Dermis blood vessel endothelial cell (primary cell): ENCODE measurements at places on chromosomes 5 and 9.

DNA sequence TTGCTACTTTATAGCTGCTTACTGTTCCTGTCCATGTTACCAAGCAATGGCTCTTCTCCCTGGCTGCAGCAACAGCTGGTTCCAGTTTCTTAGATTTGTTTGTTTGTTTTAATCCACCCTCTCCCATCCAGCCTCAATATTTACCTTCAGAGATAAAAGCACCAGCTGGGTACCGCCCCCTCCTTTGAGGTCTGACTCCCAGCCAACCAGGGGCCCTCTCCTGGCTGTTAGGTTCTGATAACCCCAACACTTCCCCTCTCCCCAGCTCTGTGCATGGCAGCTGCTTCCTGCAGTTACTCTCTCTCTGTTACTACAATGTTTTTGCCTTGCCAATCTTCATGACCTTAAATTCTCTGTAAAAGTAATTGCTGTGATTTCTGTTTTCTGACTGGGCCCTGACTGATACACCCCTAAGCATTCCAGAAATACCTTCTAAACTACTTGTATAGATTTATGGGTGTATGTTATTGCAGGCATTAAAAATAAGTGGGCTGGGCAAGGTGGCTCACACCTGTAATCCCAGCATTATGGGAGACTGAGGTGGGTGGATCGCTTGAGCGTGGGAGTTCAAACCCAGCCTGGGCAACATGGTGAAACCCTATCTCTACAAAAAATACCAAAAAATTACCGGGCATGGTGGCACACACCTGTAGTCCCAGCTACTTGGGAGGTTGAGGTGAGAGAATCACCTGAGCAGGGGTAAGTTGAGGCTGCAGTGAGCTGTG, 2.6 kb upstream of the GCNT1 start:
- DNase-seq: peak; percentile 96

GRCh38 chr9:107685376-107685775, 195.8 kb upstream of the KLF4 start:
- DNase-seq: no peak

DNA sequence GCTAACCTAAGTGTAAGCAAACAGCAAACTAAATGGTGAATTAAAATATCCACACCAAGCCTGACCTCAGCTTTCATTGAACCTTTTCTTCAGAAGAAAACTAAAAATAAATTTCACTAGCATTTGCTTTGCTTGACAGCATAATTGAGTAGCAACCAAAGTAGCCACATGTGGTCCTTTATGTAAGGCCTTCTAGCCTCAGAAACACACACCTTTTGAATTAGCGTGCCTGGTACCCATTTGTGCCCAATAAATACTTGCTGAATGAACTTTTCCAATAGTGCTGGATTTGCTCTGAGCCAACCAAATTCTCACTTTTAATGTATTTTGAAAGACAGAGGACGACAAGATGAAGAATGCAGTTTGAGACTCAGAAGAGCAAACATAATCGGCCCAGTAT, 2.1 kb upstream of the NIPBL start:
- DNase-seq: no peak

- no peak for DNase-seq
Observed at GRCh38 chr5:105593011-105593760, 2030.6 kb upstream of the NUDT12 start.

DNA sequence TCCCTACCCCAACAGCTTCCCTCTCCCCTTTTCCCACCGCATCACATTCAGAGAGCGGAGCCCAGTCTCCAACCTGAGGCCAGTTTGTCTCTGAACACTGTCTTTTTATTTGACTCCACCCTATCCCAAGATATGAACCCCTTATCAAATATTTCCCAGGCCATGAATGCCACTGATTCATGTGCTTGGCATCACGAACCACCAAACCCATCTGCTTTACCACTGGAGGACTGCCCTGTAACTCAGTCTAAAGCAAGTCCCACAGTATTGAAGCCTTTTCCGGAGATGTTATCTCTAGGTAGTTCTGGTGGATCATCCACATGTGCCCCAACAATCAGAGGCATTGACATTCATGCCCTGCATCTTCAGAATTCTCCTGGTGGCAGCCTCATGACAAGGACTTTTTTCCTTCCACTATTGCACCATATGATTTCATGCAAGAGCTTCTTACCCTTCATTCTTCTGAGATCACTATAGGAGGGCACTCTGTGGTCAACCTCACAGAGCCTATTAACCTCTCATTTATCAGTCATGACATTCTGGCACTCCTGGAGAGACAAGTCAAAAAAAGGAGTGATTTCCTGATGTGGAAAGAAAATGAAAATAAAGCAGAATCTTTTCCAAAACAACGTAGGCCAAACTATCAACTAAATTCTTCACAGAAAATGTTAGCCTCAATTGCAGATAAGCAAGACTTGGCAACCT, 12.3 kb upstream of the SPATA31D4 start:
- no peak for DNase-seq

DNA sequence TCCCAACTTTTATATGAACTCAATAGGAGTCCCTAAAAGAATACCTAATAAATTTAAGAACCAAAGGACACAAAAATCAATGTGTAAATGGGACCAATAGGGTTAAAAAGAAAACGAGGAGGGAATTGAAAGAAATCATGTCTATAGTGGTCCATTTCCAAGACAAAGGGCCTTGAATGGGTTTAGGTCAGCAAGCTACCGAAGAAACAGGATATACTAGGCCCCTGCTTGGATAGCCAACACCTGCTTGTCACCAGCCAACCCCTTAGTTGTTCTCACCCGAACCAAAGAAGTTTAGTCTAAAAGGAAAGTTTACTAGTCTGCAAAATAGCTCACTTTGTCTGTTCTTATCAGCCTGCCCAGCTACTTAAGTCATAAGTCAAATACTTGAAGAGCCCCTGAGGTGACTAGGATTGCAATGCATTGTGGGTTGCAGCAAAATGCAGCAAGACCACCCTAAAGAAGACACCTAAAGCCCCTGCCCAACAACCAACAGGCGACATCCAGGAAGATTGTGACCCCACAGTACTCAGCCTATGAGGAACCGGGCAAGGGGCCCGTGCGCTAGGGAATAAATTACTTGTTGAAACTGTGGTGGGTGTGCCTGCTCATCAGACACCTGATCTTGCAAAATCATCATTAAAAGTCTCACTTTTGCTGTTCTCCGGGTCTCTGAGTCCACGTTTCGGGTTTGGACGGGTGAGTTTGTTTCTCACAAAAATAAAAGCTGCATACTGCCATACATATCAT, 183.9 kb upstream of the PPP1R26 start:
- DNase-seq: no peak
